ENCODE measurements at places on chromosomes 7 and 10. TPM values are rescaled to one million over a fixed set of nuclear protein-coding genes. Genes with fewer than 3 reads are reported as not detected.

Gene LIPJ
- polyA plus RNA-seq: 0.53 TPM

Gene SPDYE9
- 0.35 TPM for polyA plus RNA-seq

DNA sequence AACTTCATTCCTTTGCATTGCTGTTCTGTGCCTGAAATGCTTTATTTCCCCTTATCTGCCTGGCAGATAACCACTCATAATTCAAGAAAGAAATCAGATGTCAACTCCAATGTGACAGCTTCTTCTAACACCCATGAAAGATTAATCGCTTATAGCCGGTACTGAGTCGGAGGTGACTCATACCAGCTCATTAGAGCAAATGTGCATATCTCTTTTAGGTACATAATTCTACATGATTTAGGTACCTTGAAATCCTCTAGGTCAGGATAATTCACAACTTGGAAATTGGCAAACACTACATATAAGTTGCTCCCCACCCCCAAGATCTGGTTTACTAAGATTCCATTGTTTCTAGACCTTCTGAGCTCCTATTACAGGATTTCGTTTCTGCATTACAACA is 554.4 kb upstream of the SORCS1 start:
- no peak for DNase-seq

GRCh38 chr10:124119946-124120345 is 26.5 kb upstream of the CHST15 start:
- no peak for DNase-seq

GRCh38 chr10:43316988-43317387 is 50.1 kb upstream of the RASGEF1A start:
- DNase-seq: no peak

DNA sequence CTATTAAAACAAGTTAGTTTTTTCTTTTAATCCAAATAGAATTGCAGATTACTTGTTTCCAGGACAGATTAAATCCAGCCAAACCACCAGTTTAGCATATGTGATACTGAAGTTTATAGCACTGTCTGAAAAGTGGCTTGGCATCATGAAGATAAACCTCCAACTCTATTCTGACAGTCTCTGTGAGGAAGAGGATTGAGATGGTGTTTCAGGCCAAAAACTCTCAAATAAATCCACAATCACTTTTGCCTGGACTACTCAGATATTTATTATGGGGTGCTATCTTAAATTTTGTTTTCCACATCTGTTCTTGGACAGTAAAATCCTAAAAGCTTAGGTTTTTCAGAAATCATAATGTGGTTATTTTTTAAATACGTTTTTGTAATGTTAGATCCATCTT is 161.7 kb upstream of the SEMA3C start:
- no peak for DNase-seq

Data from right renal cortex interstitium (tissue), 3 donors.